Suppressor macrophage treated with lipopolysaccharide for 4 hours (primary cell): ENCODE measurements at places on chromosomes 6 and 20.

GRCh38 chr6:110781522-110782214 is 33.6 kb downstream of the CDK19 start:
- DNase-seq: no peak

DNA sequence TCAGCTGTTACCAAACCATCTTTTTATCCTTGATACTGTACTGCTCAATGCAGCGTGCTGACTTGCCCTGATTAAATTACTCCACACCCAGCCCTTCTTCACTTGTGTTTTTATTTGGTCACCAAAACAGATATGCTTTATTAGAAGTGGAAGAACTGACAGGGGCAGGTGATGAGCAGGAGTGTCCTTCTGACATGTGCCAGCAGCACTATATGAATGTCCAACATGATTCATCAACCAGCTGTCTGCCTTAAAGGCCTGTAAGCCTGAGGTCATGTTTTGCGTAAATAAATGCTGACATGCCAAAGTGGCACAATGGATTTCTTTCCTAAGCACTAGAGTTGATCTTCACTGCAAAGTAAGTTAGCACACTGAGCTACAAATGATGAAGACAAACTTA is 15.4 kb downstream of the POPDC3 start:
- no peak for DNase-seq

DNA sequence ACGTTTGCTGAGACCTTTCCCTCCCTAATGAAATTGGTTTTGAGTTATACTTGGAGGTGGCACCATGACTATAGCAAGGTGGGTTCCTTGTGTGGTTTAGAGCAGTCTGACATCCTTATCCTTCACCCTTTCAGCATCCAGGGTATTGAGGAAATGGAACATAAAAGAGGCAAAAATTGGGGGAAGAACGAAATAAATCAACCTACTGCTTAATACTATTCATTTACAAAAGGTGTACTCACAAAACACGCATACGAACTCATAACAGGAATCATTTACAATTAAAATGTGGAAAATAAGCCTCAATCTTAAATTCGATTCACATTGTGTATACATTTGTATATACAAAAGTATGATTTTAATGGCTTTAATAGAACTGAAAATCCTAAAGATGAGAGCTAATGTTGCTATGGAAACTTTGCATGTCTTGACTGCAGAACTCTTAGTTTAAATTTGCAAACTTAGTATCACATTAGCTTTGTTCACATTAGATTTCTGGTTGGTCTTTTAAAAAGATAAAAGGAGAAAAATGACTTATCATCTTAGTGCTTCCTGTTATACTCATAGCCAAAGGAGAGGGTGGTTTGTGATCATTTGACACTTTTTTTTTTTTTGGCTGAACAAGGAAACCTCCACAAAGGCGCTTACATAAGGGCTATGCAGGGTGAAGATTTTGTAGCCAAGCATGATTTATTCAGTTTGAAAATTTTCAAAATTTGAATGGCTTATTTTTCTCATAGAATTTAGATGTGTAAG is 76.1 kb upstream of the ATXN1 start:
- no peak for DNase-seq

GRCh38 chr6:22036275-22036674 is 260.6 kb downstream of the PRL start:
- no peak for DNase-seq

DNA sequence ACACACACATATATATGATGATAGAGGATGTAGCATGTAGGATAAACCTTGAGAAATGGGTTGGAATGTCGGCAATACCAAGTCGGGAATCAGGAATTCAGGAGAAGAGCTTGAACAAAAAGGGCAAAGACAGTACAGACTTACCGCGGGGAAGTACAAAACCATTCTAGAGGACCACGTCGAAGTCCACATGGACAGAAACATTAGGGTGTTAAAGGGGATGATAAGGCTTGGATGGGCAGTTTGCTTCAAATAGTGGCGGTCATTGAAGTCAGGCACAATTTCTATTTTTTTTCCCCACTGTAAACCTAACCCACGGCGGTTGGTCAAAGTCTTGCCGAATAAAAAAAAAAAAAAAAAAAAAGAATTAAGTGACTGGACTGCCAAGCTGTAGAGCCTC is 766 bp upstream of the NUS1 start:
- DNase-seq: no peak

DNA sequence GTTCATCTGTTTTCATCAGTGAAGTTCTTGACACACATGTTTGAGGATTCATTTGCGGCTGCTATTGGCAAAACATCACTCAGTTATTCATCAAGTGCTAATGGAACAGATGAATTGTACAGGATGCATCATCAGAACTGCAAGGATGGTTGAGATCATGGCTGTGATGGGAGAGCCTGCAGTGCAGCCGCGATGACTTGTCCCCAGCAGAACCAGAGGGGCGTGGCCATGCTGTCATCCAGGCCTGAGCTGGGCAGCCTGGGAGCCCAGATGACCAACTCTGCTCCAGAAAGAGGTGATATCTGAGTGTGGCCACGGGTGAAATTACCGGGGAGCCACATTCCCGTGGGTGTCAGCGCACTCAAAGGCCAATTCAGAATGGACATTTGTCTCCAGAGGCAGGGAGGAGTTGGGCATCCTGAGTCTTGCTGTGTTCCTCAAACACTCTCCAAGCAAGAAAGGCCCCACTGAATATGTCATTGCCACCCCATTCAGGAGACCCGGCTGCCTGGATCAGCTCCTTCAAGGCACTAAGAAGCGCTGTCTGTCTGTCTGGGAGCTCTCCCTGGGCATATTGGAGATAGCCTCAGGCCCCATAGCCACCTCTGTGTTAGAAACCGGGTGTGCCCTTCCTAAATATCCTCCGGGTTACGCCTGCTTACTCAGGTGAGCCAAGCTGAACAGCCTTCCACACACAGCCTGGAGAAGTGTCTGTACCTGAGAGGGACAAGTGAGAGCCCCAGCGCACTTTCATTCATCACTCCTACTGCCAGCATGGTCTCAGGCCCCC is 66.7 kb downstream of the SYNDIG1 start:
- no peak for DNase-seq

DNA sequence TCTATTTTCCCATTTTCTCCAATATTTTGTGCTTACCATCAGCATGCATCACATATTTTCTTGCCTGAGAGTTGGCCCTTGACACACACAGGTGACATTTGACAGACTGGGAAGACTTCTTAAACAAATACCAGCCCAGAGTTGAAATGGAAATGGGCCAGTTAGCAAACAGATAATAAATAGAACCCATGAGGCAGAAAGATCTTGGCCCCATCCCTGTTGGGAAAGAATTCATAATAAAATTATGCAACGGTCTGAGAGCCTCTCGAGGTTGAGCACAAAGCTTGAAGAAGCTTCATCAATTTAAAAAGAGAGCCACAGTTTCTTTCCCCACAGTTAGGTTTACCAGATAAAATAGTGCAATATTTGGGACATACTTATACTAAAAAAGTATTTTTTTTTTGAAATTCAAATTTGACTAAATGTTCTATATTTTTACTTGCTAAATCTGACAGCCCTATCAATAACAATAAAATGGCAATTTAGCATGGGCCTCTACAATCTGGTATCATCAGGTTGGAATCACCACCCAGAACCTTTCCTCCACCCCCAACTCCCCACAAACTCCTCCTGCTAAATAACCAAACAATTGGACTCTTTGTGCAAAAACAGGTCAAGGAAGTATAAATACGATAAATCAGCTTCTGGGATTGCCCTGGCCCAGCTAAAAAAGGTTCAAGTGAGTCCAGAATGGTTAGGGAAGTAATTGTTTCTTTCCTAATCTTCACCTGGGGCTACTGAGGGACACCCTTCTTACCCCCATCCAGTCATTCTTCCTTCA is 129.8 kb downstream of the CD164 start:
- DNase-seq: no peak

GRCh38 chr6:159982731-159983506 is 14.0 kb downstream of the IGF2R start:
- peak; percentile 58 for DNase-seq

- no peak for DNase-seq
These were observed 11.0 kb downstream of the HDGFL1 start for GRCh38 chr6:22580337-22580736.

DNA sequence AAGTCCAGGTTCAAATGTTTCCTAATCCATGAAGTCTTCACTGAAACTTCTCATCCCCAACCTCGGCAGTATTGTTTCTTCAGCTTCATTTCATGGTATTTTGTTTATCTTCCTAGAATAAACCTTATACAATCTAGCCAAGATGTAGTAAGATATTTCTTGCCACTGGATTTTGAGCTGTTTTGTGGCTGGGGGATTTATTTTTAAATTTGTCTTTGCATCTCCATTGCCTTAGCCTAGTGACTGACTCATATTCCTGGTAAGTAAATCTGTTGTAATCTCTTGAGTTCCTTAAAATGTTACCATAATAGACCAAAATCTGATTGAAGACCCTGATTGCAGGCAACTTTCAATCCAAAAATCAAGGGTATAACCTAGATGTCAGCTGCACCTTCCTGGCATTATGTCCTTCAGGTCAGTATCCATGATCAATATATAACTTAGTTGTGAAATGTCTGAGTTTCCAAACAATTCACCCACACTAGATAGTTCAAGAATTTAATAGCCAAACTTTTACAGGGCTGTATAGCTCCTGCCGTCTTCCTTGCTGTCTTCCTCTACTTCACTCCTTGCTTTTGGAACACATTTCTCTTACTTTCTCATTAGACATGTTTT is 4.7 kb upstream of the TRMT11 start:
- no peak for DNase-seq

GRCh38 chr6:137717074-137718073 is 149.7 kb upstream of the TNFAIP3 start:
- no peak for DNase-seq

DNA sequence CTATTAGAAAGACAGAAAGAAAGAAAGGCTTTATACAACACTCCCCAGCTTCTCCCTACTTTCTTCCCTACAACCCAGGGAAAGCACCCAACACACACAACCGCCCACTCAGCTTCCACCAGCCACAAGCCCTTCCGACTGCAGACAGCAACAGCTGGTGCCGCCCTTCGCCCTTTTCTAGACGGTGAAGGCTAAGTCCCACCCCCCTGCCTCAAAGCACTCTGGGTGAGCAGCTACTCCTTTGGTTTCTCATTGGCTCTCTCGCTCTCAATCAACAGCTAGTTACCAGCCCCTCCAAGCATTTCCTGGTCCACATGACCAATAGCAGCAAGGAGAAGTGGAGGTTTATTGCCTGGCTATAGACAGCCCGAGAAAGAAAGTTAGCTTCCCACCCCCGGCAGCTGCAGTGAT is 230.1 kb upstream of the MOCS1 start:
- no peak for DNase-seq

GRCh38 chr6:101398716-101399615 is 5.5 kb downstream of the GRIK2 start:
- no peak for DNase-seq

DNA sequence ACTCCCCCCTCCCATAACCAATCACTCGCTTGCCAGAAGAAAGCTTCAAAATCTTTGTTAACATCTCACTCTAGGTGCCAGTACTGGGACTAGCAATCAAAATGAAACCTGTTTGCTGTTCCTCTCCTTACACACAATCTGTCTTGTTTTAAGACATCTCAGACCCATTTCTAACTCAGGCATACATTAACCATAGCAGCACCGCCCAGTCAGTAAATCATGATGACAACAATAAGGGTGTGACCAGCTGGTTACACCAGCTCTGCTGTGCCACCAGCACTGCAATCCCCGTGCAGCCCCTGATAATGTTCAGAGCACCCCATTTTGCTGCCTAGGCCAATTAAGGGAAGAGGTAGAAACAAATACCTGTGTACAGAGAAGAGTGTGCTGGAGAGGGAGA is 185.2 kb upstream of the TAB2 start:
- no peak for DNase-seq

GRCh38 chr20:24305371-24305770 is 164.1 kb upstream of the SYNDIG1 start:
- DNase-seq: no peak

DNA sequence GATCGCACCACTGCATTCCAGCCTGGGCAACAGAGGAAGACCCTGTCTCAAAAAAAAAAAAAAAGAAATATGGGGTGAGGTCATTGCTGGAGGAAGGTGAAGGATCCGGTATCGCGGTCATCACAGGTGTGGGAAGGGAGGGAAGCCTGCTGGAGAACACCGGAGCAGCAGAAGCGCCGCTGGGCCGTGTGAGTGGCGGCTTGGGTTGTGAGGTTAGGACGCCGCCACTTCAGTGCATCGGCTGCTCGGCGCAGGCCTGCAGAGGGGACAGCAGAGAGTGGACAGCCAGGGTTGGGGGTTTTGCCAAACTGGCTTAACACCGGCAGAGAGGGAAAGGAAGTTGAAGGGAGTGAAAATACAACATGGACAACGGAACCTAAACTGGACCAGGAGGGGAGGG is 5.4 kb downstream of the TLDC2 start:
- no peak for DNase-seq

- DNase-seq: no peak
These were observed 26.4 kb upstream of the MEI4 start for GRCh38 chr6:77626426-77626825.

GRCh38 chr6:40719671-40720374 is 132.7 kb upstream of the LRFN2 start:
- DNase-seq: peak; percentile 78

GRCh38 chr6:124522335-124522734 is 439.9 kb upstream of the RNF217 start:
- DNase-seq: no peak

GRCh38 chr6:38570750-38571149 is 69.0 kb downstream of the BTBD9 start:
- DNase-seq: peak; percentile 24

- no peak for DNase-seq
These were observed 234.7 kb downstream of the TRDN start for GRCh38 chr6:123402052-123402451.
